ENCODE measurements at places on chromosomes 16 and 17. TPM values are rescaled to one million over a fixed set of nuclear protein-coding genes. Genes with fewer than 3 reads are reported as not detected.

Gene TBC1D3
- 1.9 TPM for total RNA-seq

Gene FBXL16
- 0.22 TPM for total RNA-seq

Gene CCL4
- total RNA-seq, result not detected

Gene CRLF3
- total RNA-seq, result 18.9 TPM

Gene SDK2
- not detected for total RNA-seq

Gene ZNF646
- total RNA-seq, result 15.9 TPM

Gene CACNG3
- total RNA-seq, result not detected

Gene HOXB4
- total RNA-seq, result 13.1 TPM

Gene IRF8
- not detected for total RNA-seq

Gene MAPK8IP3
- total RNA-seq, result 92.2 TPM

Gene CASKIN1
- 0.58 TPM for total RNA-seq
